ENCODE measurements at places on chromosomes 4 and X.

GRCh38 chr4:138460477-138461414, 218.6 kb upstream of the SLC7A11 start:
- DNase-seq = no peak

DNA sequence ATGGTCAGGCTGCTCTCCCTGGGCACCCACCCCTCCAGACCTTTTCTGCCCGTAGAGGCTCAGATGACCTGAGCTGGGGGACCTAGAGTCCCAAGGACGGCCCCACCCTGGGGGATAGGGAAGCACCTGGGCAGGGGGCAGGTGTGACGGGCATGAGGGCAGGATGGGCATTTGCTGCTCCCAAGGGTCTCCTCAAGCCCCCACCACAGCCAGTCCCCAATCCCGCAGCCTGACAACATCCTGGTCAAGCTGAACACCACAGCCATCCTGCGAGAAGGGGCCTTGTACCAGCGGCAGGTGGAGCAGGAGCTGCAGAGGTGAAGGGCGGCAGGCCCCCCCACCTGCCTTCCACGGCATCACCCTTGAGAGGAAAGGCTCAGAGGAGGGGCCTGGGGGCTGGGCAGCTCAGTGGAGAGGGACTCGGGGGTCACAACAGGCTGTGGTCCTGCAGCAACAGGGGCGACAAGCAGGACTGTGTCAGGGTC, 17.8 kb upstream of the RNF4 start:
- no peak for DNase-seq

- no peak for DNase-seq
Observed at GRCh38 chr4:6360385-6360784, 90.7 kb downstream of the WFS1 start.

DNA sequence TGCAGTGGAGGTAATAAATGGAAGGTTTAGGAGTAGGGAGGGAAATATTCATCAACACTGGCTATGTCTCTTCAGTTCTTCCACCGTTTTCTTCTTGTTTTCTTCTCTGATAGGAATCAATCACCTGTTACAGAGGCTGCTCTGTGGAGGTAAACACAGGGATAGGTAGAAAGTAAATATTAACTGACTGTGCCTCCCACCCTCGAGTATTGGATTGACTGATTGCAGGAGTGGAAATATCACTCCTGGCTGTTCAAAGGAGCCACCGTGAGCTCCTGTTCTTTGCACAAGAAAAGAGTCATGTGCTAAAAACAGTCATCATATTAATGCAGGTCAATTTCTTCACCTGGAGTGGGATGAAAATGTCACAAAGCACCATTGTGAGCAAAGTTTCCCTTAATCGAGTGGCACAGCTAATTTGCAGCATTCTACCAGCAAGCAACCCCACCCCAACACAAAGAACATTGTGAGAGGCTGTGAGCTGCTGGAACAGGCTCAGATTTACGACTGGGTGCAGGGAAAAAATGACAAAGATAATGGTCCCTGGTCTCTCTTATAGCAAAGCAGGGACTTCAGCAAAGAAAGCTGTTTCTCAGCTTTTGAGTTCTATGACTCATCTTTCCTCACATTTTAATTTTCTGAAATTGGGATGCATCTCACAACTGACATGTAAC, 113.7 kb upstream of the TSPAN5 start:
- DNase-seq = no peak

GRCh38 chr4:121792966-121793365, 8.2 kb upstream of the EXOSC9 start:
- no peak for DNase-seq

DNA sequence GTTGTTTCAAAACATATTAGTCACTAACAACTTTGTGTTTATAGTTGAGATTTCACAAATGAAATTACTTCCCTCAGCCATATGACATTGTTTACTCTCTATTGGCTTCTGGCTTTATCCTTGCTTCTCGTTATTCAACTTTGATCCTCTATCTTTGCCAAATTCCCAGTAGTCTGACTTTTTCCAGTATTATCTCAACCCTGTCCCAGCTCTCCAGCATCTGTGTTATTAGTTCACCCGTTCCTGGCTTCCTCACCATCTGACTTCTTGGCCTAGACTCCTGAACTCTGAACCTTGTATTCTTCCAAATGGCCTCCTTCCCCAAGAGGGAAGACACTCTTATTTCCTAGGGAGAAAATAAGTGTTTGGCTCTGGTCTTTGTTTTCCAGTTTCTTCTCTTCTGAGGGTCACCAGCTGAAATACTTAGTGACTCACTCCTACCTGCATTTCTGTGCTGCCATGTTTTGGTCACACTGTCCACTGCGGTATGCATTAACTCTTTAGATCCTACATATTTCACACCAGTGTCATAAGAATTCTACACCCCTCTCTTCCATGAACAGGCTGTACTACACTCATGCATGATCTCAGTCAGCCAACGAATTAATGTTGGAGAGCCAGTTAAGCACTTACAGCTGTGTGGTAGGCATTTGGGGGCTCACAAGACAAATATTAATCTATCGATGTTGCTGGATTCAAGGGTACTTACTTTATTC, 17.0 kb upstream of the ARHGAP24 start:
- DNase-seq = no peak

GRCh38 chr4:62622089-62622488, 1422.0 kb downstream of the ADGRL3 start:
- DNase-seq = no peak

- no peak for DNase-seq
Observed at GRCh38 chr4:10898072-10898471, 213.5 kb upstream of the CLNK start.

DNA sequence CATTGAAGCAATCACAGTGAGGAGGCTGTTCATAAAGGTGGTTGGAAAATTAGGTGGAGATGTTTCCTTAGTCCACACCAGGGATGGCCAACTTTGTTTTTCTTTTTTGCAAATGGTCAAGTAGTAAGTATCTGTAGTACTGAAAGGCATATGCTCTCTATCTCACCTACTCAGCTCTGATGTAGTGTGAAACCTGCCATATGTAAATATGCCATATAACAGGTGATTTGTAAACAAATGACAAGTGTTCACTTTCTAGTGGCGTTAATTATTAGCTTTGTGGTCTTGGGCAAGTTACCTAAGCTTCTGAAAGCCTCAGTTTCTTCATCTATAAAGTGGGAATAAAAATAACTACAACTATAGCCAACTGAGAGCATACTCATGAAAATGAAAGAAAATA, 421.4 kb upstream of the LCORL start:
- DNase-seq = no peak

GRCh38 chr4:145909773-145910172, 28.9 kb downstream of the ZNF827 start:
- no peak for DNase-seq

DNA sequence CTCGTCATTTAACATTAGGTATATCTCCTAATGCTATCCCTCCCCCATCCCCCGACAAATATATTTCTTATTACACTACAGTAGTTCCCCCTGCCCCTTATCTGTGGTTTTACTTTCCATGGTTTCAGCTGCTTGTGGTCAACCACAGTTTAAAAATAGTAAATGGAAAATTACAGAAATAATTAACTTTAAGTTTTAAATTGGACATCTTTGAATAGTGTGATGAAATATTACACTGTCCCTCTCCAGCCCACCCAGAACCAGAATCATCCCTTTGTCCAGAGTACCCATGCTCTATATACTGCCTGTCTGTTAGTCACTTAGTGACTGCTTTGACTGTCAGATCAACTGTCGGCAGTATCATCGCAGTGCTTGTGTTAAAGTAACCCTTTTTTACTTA, 47.4 kb upstream of the VEGFC start:
- no peak for DNase-seq

DNA sequence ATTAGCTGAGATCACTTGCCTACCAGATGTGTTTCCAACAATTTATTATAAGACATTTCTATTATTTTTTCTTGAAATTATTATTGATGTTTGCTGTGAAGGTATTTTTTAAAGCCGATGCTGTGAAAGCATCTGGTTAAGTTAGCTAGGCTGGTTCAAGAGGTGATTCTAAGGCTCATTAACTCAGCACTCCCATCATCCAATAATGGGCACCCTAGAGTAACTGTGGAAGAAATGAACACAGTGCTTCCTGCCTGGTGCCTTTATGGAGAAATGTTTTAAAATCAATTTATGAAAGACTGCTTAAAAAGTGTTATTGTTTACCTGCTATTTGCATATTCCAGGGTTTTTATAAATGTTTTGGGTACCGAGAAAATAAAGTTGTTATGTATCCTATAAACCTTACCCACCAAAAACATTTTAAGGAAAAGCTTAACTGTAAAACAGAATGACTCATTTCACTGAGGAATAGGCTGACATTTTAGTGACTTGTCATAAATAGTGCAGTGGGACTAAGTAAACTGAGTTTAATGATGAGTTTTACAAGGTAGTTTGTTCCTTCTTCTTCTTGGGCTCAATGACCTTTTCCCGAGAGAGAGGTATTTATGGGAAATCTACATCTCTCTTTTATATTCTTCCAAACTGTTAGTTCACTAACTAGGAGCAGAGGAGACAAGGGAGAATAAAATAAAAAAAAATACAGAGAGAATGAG, 310.0 kb upstream of the AADAT start:
- DNase-seq = no peak

GRCh38 chr4:124523816-124524215, 188.7 kb downstream of the ANKRD50 start:
- DNase-seq = no peak

GRCh38 chrX:133661962-133662839, 246.9 kb upstream of the GPC4 start:
- no peak for DNase-seq

GRCh38 chr4:154254999-154255398, 236.6 kb downstream of the DCHS2 start:
- DNase-seq = no peak

DNA sequence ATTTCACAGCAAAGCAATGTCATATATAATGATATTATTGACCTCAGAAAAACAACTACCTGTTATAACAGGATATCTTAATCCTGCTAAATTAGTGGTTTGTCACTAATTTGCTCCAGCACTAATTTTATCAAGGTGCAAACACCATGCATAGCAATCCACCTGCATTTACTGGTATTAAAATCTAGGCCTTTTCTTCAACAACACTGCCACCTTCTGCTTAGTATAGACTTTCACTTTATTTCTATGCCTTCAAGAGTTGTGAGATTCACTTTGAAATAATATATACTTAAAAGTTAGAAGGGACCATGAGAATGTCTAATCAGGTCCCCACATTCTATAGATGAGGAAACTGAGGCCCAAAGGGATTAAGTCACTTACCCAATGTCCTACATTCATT, 82.1 kb upstream of the IQCM start:
- no peak for DNase-seq

DNA sequence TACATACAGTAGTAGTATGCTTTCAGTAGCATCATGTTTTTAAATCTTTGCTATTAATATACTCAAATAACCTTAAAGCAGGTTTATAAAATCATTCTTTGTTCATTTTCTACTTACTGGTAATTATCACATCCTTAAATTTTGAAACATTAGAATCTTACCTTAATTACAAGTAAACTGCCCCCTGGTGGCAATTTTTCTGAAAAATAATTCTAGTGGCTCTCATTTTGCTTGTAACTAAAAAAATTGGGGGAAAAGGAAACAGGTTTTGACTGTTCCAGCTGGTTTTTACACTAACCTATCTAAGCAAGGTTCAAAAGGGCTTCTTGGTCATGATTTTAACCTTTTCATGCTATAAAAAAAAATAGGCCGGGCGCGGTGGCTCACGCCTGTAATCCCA, 18.5 kb upstream of the DCAF4L1 start:
- no peak for DNase-seq

DNA sequence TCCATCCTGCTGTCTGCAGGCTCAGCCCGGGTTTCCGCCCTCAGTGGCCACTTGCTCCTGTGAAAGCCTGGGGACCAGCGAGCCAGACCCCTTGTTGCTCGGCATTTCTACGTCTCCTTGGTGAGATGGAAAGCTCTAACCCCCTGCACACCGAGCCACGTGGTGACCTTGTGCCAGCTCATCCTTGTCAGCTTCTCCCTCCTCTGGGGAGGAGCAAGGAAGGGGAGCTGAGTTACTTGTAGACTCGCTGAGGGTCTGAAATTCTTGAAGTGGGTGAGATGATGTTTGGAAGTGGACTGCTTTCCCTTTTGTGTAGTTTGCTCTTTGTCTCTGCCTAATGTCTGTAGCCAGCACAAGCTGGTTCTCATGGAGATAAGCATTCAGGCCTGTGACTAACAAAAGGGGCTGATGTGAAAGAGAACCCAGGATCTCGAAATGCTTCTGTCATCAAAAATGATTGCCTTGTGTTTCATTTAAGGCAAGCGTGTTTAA, 29.3 kb downstream of the RGS12 start:
- no peak for DNase-seq

- DNase-seq = no peak
Observed at GRCh38 chrX:71954458-71954857, 43.8 kb downstream of the NHSL2 start.

GRCh38 chr4:78937837-78938236, 1.4 kb downstream of the PAQR3 start:
- DNase-seq = no peak

DNA sequence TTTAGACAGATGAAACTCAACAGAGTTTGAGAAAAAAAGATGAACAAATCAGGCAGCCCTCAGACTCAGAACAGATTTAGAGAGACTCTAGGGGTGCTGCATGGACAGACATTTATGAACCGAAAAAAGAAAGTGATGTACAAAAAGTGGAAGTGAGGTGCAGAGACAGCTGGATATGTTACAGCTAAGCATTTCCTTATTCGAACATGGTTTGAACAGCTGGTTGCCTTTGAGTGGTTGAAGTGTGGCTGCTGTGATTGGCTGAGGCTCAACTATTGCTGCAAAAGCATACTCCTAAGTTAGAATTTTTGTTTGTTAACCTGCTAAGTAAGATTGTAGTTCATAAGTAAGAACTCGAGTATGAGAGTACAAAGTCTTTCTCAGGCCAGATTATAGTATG, 331.5 kb upstream of the PABPC4L start:
- DNase-seq = no peak

DNA sequence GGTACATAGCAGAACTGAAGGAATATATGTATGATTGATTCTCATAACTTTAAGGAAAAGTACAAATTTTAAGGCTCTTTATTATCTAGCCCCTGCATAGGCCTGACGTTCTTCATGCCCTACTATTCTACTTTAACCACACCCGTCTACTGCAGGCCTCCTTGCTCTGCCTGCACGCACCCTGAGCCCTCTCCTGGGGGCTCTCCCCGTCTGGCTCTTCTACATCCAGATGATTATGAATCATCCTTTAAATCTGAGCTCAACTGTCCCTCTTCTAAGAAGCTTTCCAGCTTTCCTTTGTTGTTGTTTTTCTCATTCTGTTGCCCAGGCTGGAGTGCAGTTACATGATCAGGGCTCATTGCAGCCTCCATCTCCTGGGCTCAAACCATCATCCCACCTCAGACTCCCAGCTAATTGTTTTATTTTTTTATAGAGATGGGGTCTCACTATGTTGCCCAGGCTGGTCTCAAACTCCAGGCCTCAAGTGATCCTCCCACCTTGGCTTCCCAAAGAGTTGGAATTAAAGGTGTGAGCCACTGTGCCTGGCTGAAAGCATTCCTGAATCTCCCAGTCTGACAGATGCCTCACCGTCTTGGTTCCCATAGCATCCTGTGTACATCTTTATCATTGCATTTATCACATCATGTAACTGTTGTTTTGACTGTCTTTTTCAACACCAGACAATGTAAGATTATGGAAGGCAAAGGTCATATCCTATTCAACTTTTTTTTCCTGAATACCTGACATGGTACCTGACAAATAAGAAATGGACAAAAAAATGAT, 89.2 kb downstream of the WDFY3 start:
- no peak for DNase-seq

- no peak for DNase-seq
Observed at GRCh38 chrX:19569930-19570329, 54.6 kb upstream of the MAP3K15 start.

GRCh38 chr4:65805936-65806335, 135.6 kb upstream of the EPHA5 start:
- DNase-seq = no peak

GRCh38 chrX:118989886-118990285, 15.5 kb downstream of the LONRF3 start:
- no peak for DNase-seq

Measured in GM12891 (cell line).